Astrocyte of the spinal cord (primary cell): ENCODE measurements at places on chromosomes 16 and 17.

GRCh38 chr16:1297018-1297696 is 12.3 kb upstream of the UBE2I start:
- DNase-seq, result no peak

DNA sequence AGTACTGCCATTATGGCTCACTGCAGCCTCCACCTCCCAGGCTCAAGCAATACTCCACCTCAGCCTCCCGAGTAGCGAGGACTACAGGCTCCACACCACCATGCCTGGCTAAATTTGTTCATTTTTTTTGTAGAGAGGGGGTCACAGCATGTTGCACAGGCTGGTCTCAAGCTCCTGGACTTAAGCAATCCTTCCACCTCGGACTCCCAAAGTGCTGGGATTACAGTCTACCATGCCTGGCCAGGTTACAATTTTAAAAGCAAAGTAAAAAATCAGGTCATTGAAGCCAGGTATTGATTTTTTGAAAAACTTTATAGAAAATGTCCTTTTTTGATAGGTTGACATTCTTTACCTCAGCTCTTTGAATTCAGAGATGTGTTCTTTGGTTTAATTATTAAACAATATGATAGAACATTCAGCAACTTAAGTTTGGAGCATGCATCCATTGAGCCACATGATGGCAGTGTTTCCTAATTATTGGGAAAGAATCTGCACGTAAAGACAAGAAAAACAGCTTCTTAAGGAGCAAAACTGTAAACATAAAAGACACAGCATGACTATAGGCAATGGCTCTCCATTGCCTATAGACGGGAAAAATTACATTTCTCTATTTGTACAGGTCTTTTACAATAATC is 1.7 kb upstream of the SLC16A11 start:
- peak; percentile 86 for DNase-seq

DNA sequence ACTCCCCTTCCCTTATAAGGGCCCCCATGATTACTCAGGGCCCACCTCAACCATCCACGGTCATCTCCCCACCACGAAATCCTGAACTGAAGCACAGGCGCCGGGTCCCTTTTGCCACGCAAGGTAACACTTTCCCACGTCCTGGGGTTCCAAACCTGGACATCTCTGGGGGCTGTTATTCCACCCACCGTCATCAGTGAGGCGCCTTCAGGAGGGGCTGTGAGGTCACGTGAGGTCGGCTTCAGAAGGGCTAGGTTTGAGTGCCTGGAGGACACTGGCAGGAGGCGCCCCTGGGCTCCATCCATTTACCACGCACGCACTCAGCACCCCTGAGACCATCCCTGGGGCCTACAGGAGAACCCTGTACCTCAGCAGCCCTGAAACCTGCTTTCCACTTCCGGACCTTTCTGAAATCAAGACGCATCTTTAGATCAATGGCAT is 4.1 kb downstream of the CD2BP2 start:
- DNase-seq, result no peak

GRCh38 chr17:7476494-7476893 is 2.9 kb downstream of the ZBTB4 start:
- DNase-seq, result peak; percentile 46

DNA sequence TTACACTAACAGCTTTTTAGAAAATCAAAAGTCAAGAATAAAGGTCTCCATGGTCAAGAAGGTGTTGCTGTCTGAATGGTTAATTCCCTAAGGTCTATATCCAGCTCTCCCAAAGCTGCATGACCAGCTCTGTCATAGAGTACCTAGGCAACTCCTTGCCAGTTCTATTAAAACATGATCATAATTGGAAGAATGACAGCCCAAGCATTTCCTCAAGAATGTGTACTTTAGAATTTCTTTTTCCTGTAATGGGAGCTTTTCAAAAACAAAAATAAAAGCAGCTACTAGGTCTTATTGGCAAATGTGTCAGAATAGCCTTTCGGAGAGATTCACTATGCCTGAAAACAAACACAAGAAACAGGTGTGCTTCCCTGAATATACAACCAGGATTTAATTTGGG is 7.9 kb downstream of the SPOP start:
- no peak for DNase-seq
